ENCODE measurements at places on chromosomes 4 and X.

DNA sequence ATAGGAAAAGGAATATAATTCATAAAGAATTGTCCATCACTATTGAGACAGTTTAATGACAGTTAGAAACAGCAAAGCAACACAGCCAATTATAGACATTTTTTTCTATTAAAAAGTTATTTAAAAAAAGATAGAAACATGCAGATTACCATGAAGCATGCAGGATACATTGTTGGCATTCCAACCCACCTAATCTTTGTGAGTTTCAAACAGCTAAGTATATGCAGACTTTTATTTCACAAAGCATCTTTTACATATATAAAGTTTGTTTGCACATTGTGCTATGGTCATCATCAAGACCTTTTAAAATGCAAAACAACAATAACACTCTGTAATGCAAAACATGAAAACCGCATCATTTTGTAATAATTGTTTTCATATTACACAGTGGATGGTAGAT is 125.9 kb upstream of the ETNPPL start:
- no peak for DNase-seq

GRCh38 chrX:20527558-20528011 is 260.9 kb upstream of the RPS6KA3 start:
- DNase-seq, result peak; percentile 83

DNA sequence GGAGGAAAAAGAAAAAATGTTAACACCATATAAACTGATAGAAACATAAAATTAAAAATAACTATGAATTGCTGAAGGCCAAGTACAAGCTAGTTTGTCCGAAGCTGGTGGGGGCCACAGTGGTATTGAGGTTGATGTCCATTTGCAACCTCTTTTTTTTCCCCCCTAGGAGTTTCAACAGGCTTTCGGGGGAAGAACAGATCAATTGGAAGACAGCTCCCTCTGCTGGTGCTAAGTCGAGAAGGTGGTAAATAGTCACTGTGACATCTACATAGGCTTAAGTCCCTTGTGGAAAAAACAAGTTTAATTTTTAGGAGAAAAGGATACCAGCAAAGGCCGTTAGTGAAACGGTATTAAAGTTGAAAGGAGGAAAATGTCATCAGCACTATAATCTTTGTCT is 115.7 kb upstream of the ZXDA start:
- no peak for DNase-seq

DNA sequence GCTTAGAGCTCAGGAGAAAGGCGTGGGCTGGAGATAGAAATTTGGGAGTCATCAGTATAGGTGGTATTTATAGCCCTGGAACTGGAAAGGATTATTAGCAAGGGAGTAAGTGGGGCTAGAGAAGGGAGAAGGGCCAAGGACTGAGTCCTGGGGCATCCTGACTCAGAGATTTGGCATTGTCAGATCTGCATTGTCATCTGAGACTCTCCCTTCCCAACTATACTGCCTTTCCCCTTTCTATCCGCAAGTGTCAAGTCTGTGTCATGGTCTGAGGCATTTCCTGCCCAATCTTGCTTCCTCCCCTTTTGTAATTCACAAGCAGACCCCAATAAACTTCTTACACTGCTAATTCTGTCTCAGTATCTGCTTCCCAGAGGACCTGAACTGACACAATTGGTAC is 24.4 kb upstream of the SLC25A43 start:
- DNase-seq, result no peak

DNA sequence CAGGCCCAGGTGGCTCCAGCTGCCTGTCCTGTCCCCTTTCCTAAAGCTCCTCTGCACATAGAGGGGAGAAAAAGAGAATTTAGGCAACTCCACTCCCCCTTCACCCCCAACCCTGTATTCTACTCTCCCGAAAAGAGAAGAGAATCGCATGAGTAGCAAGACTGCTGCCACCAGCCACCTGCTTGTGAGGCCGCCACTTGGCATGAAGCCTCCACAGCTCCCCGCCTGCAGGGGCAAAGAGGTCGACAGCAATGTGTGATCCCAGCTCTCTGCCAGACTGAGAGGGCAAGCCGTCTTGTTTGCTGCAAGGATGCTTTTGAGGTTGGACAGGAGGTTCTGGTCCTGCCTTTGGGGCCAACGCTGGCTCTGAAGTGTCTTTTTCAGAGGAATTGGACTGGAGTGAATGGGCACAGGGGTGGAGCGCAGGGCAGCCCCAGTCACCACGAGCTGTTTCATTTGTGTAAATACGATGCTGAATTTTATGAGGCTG is 77.1 kb downstream of the STARD8 start:
- no peak for DNase-seq

DNA sequence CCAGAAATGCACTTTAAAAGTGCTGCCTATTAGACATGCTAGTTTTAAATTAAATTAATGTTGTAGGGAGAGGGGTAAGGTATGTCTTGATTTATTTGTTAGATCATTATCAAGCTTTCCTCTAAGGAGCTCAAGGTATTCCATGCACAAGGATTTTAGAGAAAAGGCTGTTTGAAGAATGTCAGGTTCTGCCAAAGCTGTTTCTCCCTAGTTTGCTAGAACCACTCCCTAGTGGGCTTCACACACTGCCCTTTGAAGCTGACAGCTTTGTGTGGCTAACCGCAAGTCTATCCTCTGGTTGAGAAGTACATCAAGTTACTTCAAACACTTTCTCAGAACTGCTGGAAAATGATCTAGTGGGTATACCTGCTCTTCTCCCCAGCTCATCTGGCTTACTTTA is 32.3 kb downstream of the RASL11B start:
- DNase-seq, result no peak

DNA sequence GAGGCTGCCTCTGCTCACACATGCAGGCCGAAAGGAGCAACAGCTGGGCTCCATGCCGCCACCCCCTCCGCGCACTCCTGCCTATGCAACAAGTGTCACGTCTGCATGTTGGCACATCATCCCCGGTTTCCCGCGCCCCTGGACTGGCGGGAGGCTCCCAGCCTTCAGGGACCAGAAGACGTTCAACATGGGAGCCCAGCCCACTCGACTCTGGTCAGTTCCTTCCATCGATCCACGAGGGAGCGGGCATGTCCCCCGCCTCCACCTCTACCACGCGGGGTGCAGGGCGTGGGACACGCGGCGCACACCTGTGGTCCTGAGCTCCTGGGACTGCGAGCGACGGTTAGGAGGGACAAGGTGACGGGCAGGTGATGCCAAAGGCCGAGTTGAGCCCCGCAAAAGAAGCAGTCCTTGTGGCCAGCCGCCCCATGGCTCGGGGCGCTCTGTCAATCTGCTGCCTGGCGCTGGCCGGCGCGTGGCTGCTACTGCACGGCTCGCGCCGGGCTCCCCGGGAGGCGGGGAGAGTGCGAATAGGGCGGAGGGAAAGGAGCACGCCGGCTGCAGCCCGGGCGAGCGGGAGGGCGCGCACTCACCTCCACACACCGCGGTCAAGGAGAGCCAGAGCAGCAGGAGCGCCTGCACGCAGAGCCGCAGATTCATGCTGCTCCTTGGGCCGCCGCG is 645 bp downstream of the APLN start:
- DNase-seq, result no peak

Data from NCI-H2227 treated with DMSO at 0.1 percent for 48 hours (cell line).